Glutamatergic neuron (in vitro differentiated cells): ENCODE measurements at places on chromosomes 5 and 9. TPM values are rescaled to one million over a fixed set of nuclear protein-coding genes. Genes with fewer than 3 reads are reported as not detected.

DNA sequence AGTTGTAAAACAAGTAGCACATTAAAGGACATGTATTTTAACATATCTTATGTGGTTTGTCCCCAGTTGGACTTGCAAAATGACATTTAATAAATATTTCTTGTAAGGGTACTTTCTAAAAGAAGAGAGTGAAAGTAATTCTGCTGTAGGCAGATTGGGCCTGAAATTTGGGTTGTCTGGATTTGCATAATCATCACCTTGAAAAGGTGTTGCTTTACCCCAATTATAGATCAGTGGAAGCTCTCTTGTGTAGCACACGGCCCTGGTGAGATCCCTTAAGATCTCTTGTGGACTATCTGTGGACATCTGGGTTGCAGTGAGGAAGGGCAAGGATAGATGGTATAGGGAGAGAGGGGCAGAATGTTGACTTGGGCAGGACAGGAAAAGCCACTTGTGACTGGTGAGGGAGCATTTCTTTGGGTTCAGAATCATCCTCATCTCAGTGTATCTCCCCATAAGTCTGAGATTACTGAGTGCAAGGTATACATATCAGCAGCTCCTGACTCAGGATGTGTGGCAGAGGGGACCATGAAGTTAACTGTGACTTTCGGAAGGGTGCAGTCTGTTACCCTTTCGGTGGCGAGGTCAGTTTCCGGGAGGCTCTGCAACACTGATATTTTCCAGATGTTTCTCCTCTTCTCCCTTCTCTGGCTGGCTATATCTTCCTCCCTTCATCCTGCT lies 2.0 kb upstream of the TNFAIP8 start:
- DNase-seq: no peak

GRCh38 chr9:127796225-127796813 lies 6.4 kb upstream of the FPGS start:
- DNase-seq: no peak

- no peak for DNase-seq
Observed at GRCh38 chr5:87307796-87308423, 40.2 kb downstream of the RASA1 start.

- no peak for DNase-seq
Observed at GRCh38 chr5:100562821-100563220, 27.6 kb downstream of the FAM174A start.

DNA sequence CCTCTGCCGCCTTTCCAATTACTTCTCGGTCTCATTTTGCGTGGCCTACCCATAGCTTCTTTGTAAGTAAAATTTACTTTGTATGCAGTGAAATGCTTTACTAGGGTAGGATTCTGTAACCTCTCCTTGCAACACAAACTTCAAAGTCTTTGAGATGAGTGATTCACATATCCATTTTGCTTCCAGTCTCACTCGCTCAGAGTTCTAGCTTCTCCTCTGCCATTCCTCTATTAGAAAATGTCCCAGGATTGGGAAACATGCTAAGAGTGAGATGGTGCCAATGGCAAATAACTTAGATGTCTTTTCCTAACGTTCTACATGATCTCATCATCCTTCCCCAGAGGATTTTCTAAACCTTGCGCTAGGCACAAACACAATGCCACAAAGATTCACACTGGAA lies 270.5 kb upstream of the SLC30A5 start:
- no peak for DNase-seq

GRCh38 chr5:1332461-1333001 lies 12.4 kb downstream of the CLPTM1L start:
- no peak for DNase-seq

GRCh38 chr9:100595391-100596199 lies 17.7 kb downstream of the CAVIN4 start:
- no peak for DNase-seq

DNA sequence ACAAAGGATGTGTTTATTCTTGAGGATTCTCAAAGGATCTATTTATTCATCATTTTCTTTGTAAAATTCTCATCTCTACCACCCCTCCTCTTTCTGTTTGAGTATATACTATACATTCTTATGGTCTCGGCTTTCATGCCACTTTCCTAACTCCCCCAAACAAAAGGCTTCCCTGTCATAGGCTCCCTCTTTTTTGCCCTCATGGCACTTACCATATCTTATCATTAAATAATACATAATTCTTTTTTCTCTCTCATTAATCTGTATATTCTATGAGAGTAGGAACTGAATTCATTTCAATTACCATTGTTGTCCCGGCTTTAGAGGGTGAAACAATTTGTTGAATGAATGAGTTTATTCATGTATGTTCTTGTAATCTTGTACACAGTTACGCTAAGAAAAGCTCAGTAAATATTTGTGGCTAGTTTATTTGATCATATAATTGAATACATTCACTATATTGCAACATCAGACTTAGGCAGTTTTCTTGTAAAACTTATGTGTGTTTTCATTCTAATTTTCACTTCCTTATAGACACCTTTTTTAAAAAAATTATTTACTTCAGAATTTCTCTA lies 254.6 kb downstream of the EDIL3 start:
- DNase-seq: no peak

GRCh38 chr9:76155361-76155760 lies 238.9 kb downstream of the RFK start:
- DNase-seq: no peak

GRCh38 chr5:138884094-138884493 lies 9.0 kb upstream of the LRRTM2 start:
- no peak for DNase-seq

The CORO2A gene
- 23.9 TPM for total RNA-seq

The CCDC127 gene
- total RNA-seq: 11.9 TPM

The SAP30L gene
- total RNA-seq: 18.1 TPM

The PCDHGA6 gene
- 6.3 TPM for total RNA-seq

The NCS1 gene
- 312 TPM for total RNA-seq

The GFI1B gene
- total RNA-seq: not detected

The SNCB gene
- total RNA-seq: 3.7 TPM
